ENCODE measurements at places on chromosomes 11 and 22.
A peak's percentile ranks its signal among the peaks of the same experiment; 100 is the strongest.

DNA sequence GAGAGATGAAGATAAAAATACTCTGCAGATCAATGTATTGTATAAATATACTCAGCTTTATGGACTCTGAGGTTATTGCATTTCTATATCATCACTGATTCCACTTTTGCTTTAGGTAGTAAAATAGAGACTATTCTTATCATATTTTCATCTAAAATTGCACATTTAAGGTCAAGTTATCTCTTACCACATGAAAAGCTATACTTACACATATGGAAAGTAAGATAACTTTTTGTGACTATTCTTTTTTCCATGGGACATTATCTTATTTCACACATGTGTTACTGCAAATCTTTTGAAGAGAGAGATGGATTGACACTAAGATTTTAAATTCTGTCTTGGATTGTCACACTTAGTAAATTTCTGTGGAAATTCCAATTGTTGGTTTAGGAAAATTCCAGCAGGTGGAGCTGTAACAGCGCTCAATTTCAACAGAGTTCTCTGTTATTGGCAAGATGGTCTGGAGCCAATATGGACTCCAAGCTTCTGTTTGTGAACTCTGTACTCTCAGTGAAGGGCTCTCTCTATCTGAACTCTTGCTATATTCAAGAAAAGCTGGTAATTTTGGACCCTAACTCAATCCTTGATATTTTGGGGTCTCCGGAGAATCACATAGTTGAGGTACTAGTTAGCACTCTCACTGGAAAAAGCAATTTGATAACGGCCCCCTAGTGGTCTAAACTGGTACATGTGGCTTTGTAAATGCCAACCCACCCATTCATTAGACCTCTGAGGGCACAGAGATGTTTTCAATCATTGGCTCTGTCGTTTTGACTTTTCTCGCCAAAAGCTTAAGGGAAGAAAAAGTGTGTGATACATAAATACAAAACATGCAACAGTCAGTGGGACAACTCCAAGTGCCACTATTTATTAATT lies 429.7 kb downstream of the ETS1 start:
- DNase-seq, result peak; percentile 44

GRCh38 chr11:114724916-114725524 lies 46.7 kb downstream of the NXPE2 start:
- DNase-seq, result no peak

GRCh38 chr11:125270106-125270505 lies 105.6 kb downstream of the PKNOX2 start:
- no peak for DNase-seq

GRCh38 chr11:133096981-133097380 lies 435.3 kb downstream of the OPCML start:
- DNase-seq, result no peak

GRCh38 chr11:21774212-21774611 lies 418.7 kb upstream of the ANO5 start:
- DNase-seq, result no peak

DNA sequence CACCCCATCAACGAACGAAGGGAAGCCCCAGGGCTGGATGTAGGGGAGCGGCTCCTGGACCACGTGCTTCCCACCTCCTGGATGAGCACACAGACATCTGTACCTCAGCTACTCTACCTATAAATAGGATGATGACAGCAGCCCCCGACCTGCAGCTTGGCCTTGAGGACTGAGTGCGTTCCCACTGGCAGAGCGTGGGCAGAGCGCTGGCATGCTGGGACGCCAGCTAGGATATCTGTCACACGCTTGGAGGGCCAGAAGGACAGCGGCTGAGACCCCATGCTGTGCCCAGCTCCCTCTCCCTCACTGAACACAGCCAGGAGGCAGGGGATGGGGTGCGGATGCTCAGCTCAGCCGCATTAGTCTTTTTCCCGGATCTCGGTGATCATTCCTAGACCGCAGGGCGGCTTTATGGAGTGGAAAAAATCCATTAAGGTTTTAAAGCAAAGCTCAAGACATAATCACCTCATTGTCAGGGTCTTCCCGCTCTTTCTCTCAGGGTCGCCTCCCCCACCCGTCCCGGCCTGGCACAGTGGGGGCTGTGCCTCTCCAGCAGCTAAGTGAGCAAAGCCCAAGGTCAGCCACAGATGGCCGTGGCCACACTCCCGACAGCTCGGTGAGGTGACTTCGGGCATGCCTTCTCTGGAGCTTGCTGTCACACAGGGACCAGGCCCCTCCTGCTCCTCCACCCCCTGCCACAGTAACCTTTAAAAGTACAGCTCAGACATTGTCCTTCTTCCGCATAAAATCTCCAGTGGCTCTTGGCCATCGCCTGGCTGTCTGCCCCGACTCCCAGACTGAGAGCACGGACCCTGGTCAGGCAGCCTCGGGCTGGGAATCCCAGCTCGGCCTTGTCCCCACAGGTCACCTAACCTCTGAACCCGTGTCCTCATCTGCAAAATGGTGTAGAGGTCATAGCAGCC lies 69.6 kb upstream of the SHISAL1 start:
- no peak for DNase-seq

GRCh38 chr11:57283231-57283990 lies 41.3 kb downstream of the TNKS1BP1 start:
- DNase-seq, result no peak

DNA sequence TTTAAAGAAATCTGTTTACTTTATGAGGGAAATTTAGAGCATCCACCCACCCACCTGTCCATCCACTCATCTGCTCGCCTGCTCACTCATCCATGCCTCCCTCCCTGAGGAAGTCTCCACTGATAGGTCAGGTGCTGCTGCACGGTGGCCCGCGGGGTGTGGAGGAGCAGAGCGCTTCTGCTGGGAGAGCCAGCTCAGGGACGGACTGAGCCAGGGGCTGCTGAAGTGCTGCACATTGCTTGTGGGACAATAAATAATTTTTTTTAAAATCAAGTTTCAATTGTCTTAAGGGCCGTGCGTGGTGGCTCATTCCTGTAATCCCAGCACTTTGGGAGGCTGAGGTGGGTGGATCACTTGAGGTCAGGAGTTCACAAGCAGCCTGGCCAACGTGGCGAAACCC lies 148.9 kb downstream of the TBC1D22A start:
- no peak for DNase-seq

- DNase-seq, result no peak
These were observed 90.9 kb downstream of the MICAL2 start for GRCh38 chr11:12200991-12201985.

GRCh38 chr11:68326334-68327215 lies 14.2 kb downstream of the LRP5 start:
- DNase-seq, result no peak

DNA sequence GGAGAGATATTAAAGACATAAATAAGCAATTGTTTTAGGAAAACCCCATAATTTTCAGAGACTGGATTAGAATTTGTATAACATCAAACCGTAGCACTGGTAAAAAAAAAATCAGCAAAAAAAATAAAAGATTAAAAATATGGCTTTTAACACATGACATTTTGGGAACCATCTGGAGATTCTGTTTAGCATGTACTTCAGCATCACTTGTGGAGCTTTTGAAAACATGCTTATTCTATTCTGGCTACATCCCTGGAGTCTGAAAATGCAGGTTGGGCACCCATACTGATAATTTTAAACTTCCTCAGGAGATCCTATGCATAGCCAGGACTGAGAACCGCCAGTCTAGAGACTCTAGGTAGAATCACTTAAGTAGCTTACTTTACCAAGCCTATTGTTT lies 1190.9 kb downstream of the LRRC4C start:
- no peak for DNase-seq

DNA sequence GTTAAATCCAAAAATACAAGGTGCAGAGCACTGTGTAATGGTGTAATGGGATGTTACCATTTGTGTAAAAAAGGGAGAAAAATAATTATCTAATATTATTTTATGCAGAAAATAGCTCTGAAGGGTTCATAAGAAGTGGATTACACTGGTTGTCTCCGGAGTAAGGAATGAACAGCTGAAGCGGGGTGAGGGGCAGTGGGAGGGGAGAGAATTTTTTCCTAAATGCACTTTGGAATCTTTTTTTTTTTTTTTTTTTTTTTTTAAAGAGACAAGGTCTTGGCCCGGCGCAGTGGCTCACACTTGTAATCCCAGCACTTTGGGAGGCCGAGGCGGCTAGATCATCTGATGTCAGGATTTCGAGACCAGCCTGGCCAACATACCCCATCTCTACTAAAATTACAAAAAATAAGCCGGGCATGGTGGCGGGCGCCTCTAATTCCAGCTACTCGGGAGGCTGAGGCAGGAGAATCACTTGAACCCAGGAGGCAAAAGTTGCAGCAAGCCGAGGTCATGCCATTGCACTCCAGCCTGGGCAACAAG lies 6.8 kb upstream of the POLR3H start:
- no peak for DNase-seq

DNA sequence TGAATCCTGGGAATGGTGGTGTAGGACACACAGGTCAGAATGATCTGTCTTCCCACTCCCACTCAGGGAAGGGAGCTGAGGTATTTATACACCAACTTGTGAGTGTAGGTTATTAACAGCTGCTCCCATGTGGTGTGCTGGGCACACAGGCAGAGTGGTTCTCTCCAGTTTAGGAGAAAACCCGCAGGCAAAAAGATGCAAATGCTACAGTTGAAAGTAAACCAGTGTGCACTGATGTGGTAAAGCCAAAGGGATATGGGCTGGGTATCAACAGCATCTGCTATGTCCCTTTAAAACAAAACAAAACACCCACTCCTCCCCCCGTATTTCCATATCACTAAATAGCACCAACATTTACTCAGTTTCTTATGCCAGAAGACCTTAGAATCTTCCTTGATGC lies 75.4 kb upstream of the SYT13 start:
- DNase-seq, result no peak

DNA sequence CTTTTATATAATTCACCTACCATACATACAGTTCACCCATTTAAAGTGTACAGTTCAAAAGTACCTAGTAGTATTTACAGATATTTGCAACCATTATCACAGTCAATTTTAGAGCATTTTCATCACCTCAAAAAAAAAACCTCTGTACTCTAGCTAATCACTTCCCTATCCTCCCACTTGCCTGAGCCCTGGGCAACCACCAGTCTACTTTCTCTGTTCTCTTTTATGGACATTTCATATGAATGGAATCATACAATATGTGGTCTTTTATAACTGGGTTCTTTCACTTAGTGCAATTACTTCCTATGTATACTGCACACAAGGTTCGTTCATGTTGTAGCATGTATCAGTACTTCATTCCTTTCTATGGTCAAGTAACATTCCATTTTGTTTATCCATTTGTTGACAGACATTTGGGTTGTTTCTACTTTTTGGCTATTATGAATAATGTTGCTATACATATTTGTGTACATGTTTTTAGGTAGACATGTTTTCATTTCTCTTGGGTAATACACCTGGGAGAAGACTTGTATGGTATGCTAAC lies 17.8 kb upstream of the NEU3 start:
- DNase-seq, result no peak

GRCh38 chr22:20881231-20881630 lies 22.4 kb downstream of the SNAP29 start:
- DNase-seq, result no peak

- no peak for DNase-seq
These were observed 9.9 kb downstream of the PRSS23 start for GRCh38 chr11:86810288-86810687.

GRCh38 chr11:92845805-92846204 lies 123.6 kb upstream of the MTNR1B start:
- no peak for DNase-seq

DNA sequence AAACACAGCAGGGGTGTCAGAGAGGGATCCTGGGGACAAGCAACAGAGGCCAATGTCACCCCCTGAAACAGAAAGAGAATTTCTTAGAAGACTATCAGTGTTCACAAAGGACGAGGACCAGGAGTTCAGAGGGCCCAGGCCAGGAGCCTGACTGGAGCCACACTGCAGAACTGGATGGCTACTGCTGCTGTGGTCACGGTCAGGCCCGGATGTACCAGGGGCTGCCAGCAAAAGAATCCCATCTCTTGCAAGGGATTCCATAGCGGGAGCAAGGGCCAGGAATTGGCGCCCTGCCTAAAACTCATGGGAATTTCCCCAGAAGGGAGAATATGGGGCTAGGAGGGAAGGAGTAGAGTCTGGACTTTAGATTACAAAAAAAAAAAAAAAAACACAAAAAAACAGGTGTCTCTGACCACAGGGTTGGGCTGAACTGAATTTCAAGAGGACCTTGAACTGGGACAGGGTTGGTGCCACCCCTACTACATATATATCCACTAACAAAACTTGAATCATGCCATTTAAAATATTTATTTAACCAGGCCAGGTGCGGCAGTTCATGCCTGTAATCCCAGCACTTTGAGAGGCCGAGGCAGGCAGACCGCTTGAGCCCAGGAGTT lies 15.7 kb upstream of the KCTD14 start:
- DNase-seq, result no peak

DNA sequence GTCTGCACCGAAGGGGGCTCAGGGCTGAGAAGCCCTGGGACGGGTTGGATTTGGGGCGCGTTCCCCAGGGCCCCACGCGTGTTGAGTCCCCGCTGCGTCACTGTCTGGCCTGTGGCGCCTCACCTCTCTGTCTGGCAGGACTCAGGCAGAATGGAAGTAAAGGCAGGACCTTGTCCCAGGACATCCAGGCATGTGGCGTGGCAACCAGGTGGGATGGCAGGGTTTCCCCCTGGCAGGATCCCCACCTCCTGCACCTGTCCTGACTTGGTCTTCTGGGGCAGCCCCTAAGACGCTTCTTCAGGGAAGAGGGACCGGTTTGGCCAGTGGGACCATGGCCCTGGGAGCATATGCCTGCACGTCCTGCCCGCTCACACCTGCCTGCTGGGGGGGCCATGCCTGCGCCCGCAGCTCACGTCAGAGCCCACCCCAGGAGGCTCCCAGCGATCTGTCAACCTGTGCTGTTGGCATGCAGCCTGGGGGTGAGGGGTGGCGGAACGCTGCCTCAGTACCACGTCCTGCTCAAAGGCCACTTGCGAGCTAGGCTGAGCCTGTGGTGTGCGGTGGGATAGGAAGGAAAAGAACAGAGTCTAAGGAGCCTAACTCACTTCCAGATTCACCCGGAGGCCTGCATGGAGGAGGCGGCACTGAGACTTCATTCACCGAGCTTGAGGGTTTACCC lies 72.7 kb downstream of the KCNQ1 start:
- no peak for DNase-seq

- no peak for DNase-seq
These were observed 87.8 kb downstream of the ARHGAP42 start for GRCh38 chr11:100774859-100775258.

DNA sequence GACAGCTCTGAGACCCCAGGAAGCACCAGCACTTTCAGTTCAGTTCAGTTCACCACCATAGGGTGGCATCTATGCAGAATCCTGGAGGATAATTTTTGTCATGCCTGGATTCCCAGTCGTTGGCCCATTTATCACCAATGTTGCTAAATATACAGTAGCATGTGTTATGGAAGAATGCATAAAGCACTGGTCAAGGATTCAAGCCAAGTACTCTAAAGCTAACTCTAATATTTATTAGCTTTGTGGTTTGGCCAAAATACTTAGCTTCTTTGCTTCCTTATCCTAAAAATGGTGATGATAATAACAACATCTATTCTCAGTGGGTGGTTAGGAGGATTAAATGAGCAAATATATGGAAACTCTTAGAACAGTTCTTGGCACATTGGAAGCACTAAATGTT lies 294.7 kb upstream of the ZC3H12C start:
- DNase-seq, result no peak

Measured in omental fat pad (tissue), 4 donors.